CD4-positive, CD25-positive, alpha-beta regulatory T cell (primary cell): ENCODE measurements at places on chromosomes 1 and 21.
A peak's percentile ranks its signal among the peaks of the same experiment; 100 is the strongest.

DNA sequence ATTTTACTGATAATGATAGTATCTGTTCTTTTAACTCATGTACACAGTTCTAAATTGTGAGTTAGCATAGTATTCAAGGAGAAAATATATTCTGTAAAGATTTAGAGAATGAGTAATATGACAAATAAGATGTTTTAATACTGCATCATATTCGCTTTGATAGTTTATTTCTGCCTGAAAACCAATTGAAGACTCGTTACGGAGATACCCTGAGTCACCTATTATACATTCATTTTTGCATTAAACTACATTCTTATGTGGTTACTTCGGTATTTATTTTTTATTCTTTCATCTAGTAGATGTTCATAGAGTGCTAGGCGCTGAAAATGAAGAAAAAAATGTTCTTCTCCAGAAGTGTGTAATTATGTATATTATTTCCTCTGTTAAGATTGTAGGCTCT is 5.3 kb downstream of the UHMK1 start:
- no peak for DNase-seq

DNA sequence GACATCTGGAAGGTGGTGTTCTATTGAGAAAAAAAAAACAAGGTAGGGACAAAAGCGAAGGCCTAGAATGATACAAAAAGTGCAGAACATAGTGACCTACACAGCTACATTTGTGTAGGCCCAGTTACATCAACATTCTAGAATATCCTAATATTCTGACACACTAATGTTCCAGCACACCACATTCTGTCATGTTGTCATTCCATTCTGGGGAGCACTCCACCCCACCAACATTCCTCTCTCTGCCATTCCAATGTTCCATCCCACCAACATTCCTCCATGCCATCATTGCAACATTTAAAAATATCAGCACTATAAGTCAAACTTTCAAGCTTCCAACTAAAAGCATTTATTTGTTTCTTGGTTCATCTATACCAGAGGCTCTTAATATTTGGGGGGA is 28.5 kb downstream of the COA7 start:
- DNase-seq = no peak

DNA sequence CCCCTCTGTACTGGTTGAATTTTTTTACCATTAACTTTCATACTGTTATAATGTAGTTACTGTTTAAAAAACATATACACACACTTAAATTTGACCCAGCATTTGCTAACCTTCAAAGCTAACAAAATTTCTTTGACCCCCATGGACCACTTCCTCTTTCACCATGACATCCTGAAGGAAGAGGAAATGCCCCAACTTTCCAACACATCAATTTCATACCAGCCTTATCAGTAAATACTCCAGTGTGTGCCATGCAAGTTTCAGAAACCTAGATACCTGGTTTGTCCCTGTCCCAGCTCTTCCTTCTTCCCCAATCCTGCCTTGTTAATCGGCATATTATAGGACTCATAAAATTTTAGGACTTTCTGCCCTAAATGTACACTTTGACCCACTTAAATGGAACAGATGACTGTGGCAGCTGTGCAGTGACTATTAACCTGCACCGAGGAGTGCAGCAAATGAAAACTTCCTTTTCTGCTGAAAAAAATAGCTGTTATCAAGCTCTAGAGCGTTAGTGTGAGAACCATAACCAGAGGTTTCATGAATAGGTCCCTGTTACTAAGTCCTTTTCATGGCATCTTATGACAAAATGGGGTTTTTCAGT is 54.1 kb downstream of the DTL start:
- DNase-seq = no peak

DNA sequence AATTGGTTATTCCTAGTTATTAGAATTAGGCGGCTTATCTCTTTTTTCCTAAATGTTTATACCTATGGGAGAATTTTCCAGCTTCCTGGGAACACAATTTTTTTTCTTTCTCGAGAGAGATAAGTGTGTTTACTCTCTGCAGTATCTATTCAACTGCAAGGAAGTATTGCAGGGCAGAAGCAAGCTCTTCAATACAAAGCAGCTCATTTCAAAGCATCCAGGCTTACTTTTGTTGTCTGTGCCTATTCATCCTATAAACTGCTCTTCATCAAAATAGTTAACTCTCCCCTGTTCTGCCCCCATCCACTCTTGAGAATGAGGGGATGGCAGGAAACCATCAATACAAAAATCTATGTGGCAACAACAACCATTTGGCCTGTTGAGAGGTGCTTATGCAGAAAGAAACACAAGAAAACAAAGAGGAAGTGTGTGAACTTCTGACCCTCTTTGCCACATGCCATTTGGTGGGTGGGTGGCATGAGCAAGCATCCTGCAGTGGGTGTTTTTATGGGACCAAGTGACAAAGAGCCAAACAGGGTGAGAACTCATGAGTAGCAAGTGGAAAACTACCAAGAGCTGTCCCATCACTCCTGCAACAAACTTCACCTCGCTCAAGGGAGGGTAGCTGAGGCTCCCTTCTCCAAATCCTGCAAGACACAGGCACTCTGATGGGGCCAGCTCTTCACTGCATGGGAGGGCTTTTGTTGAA is 50.6 kb upstream of the MRPS6 start:
- peak; percentile 63 for DNase-seq

- DNase-seq = no peak
These were observed 207.2 kb upstream of the C1orf87 start for GRCh38 chr1:60280819-60281218.

- DNase-seq = no peak
These were observed at the start of gene AADACL4 for GRCh38 chr1:12643785-12644184. TSS of gene AADACL4 (plus strand) at chr1:12644085. CDS start at chr1:12644547, 462 bp downstream.

DNA sequence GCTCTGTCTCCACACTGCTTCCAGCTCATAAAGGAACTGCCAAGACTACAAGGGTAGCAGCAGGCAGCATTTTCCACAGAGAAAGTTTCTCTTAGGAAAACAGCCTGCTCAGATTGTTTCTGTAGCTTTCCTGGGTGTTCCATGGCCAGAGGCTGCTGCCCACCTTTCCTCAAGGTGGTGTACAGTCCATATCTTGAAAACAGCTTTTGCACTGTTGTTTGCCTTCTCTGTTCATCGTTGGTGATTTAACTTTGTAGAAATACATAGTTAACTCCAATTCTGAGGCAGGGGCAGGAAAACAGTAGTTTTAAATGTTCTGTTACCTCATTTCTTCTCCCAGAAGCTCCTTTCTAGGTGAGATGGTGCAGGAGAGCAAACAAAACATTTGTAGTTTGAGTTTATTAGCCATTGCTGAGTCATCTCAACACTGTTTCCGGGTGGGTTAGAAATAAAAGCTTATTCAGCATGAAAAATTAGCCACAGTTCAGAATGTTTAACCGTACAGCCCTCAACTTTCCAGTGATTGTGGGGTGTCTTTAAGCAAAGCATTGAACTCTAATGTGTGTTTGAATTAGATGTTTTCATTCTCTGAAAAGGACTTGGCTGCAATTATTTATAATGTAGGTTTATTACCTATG is 41.7 kb downstream of the DIP2A start:
- DNase-seq = peak; percentile 82

DNA sequence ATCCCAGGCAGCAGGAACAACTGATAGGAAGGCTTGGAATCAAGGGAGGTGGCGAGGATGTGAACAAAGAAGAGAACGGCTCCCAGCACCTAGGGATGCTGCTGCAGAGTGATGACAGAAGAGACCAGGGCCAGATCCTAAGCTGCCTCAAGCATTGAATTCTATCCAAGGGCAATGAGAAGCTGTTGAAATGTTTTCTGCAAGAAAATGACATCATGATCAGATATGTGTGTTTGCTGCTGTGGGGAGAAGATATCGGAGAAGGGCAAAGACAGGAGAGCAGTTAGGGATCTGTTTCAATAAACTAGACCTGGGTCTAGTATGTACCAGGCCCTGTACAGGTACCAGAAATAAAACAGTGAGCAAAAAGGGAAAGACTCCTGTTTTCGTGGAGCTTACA is 194.7 kb upstream of the RAB4A start:
- no peak for DNase-seq

DNA sequence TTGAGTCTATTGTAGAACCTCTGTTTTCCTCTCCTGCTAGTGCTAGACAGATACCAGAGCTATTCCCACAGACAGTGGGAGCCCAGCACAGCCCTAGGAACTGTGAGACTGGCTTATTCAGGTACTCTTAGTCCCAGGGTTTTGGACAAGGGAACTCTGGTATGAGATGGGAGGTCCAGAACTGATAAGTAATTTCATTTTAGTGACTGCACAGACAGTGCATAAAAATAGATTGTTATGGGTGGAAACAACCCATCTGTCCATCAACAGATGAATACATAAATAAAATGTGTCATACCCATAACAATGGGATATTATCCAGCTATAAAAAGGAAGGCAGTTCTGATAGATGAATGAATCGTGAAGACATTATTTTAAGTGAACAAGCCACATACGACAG is 9.0 kb downstream of the EPS8L3 start:
- DNase-seq = no peak

DNA sequence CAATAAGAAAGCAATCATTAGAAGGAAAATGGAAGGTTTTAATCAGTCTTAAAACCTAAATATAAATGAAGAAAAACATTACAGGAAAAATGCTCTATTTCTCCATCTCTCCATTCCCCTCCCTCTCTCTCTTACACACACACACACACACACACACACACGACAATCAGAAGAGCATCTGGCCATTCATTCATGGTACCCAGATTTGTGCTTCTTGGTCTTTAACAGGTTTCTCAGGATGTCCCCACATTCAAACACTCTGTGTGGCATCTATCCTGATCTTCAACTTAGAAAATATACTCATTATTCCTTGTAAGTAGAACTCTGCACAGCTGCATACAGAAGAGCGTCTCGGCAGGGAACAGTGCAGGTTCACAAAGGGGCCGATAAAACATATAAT is 779 bp downstream of the LRRC40 start:
- DNase-seq = peak; percentile 26

- no peak for DNase-seq
These were observed 15.2 kb upstream of the SRP9 start for GRCh38 chr1:225762444-225762843.

DNA sequence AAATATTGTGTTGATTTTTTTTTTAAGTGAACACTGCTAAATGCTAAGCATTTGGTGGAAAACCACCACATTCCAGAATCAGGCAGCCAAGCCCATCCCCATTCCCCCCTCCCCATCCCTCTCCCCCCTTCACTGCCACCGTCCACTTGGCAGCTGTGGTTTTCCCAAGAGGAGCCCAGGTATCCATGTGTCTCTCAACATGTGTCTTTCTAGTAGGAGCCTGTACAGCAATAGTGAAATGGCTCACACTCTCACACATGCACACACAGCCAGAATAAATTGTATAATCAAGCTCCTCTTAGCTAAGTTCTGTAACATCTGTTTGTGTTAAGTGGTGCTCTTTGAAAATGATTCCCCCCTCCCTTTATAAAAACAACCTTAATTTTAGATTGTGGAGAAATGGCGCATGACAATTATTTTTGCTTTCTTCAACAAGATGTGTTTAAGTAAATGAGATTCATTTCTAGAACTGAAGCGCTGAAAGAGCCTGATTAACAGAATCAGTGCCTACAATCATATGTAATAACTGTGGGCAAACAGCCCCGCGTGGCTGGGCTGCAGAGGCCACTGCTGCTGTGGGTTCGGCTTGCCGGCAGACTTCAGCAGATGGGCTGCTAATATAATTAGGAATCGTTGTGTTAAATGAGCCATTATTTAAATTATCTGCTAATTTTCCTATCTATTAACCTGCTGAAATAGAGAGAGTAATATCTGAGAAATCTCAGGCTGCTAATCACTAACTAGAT is 43.3 kb downstream of the BACE2 start:
- DNase-seq = no peak

- DNase-seq = no peak
These were observed 16.5 kb upstream of the BATF3 start for GRCh38 chr1:212716161-212716560.

GRCh38 chr1:195866781-195867222 is 741.4 kb downstream of the KCNT2 start:
- no peak for DNase-seq

DNA sequence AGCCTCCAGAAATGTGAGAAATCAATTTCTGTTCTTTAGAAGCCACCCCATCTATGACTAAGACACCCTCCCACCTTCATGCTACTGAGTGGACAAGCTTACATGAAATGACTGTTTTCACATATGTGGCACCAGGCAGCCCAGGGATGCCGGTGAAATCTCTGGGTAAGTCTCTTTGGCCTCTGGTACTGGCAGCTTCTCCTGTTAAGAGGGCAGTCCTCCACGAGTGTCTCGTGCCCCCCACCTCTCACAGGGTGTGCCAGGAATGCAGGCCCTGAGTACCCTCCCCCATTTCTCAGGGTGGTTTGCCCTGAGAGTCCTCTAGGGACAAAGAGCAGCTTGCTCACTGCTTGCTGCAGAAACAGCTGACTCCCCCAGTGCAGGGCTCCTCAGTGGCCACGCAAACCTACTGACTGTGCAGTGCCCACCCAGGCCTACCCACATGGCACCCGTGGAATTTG is 3.2 kb upstream of the PRXL2B start:
- peak; percentile 38 for DNase-seq

DNA sequence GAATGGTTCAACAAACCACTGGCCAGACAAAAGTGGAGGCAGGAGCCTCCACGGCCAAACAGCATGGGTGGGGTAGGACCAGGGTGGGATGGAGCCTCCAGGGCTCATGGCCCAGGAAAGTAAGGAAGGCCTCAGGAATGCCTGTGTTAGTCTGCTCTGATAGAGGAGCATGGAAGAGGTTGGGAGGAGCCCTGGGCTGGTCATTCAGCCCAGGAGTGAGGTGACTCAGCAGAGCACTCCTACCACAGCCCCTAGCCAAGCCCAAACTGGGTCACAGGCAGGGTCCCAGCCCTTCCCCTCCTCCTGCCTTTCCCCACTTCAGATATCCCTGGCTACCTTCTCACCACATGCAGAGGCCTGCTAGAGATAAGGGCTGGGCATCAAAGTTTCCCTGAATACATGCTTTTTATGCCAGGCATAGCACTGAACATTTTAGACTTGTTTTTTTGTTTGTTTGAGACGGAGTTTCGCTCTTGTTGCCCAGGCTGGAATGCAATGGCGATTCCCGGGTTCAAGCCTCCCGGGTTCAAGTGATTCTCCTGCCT is 3.1 kb upstream of the SHISA4 start:
- DNase-seq = no peak

GRCh38 chr1:57522575-57522974 is 98.7 kb upstream of the DAB1 start:
- no peak for DNase-seq

- DNase-seq = no peak
These were observed 14.4 kb downstream of the UROD start for GRCh38 chr1:45026446-45026845.

DNA sequence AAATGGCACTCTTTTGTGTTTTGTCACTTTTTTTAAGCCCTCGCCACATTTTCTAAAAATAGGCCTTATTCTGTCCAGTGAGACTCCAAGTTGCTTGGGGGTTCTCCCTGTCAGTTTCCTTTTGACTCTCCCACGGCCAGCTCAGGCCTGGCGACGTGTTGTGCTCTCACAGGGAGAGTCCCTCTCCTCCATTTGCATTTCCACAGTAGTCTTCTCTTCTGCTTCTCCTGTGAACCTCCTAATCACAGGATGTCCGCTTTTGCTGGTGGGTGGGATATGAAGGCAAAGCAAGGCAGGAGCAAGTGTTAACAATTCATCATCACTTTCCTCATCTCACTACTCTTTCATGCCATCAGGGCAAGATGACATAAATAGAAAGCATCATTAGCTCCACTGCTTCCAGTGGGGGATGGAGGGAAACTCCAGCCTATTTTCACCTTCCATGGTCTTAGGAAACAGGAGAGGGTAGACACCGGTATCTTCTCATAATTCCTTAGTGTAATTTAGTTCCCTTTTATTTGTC is 99.8 kb downstream of the INTS7 start:
- DNase-seq = peak; percentile 53

GRCh38 chr1:3072391-3073185 is 3.6 kb downstream of the PRDM16 start:
- DNase-seq = no peak

GRCh38 chr1:6694121-6694713 is 7.4 kb downstream of the DNAJC11 start:
- no peak for DNase-seq
